Natural killer cell treated with Interleukin-12 subunit alpha and Interleukin-12 subunit beta and Interleukin-15 and Interleukin-18, amount 100 ng/mL, for 72 hours (primary cell): ENCODE measurements at places on chromosomes 1 and 21. TPM values are rescaled to one million over a fixed set of nuclear protein-coding genes. Genes with fewer than 3 reads are reported as not detected.

- no peak for DNase-seq
Observed at GRCh38 chr1:174068000-174068399, 45.8 kb upstream of the RC3H1 start.

- no peak for DNase-seq
Observed at GRCh38 chr1:201593200-201593921, 54.4 kb downstream of the NAV1 start.

The ANGPTL7 gene
- not detected for total RNA-seq

DNA sequence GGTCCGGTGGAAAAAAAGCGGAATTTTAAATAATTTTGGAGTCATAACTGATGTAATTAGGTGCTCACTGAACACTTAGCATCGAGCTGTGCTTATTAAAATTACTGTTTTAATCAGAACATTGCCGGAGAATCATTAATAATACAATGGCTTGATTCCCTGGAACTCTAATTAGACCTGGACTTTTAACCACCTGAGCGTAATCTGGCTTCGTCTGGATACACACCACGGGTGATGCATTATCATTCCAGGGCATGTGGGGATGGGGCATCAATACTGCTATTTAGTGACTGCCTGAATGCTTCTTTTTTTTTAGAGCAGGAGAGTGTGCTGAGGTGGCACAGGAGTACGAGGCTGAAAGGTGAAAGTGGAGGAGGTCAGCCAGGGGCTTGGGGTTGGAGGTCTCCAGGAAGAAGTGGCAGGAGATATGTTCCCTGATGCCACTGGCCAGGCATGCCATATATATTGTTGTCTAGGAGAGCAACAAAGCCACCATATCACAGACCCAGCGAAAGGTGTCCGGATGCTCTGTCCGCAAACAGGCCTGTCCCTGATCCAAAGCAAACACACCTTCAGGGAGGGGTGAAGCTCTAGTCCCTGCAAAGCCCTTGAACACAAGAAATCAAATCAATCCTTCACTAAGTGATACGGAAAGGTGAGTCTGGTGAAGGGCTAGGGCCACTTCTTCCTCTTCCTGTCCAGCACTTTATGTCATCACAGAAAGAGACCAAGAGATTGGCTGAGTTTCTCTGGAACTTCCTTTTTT lies 125.2 kb downstream of the PLXNA2 start:
- no peak for DNase-seq

DNA sequence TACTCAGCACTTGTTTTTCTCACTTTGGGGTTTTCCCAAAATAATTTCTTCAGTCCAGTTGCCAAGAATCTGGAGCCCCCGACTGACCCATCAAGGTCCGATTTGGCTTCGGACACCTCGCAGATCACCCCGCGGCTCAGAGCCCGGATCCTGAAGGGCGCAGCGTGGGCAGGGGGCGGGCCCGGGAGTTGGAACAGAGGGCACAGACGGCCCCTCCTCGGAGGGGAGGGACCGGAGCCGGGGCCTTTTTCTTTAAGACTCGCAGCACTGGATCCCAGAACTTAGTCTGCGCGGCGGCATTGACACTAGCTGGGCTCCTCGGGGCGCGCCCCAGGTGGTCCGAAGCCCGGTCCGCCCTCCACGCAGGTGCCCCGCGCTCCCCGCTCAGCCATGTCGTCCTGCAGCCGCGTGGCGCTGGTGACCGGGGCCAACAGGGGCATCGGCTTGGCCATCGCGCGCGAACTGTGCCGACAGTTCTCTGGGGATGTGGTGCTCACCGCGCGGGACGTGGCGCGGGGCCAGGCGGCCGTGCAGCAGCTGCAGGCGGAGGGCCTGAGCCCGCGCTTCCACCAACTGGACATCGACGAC lies at the start of gene CBR3:
Gene CBR3, plus strand, starts transcription at position 277 of the 588 bp plus-strand sequence. Its CDS starts 114 bp downstream, at position 391.
- peak; percentile 68 for DNase-seq

- DNase-seq = no peak
Observed at GRCh38 chr1:185284116-185284515, 32.9 kb downstream of the IVNS1ABP start.

GRCh38 chr1:10628685-10629084 lies 153.9 kb downstream of the PEX14 start:
- no peak for DNase-seq

DNA sequence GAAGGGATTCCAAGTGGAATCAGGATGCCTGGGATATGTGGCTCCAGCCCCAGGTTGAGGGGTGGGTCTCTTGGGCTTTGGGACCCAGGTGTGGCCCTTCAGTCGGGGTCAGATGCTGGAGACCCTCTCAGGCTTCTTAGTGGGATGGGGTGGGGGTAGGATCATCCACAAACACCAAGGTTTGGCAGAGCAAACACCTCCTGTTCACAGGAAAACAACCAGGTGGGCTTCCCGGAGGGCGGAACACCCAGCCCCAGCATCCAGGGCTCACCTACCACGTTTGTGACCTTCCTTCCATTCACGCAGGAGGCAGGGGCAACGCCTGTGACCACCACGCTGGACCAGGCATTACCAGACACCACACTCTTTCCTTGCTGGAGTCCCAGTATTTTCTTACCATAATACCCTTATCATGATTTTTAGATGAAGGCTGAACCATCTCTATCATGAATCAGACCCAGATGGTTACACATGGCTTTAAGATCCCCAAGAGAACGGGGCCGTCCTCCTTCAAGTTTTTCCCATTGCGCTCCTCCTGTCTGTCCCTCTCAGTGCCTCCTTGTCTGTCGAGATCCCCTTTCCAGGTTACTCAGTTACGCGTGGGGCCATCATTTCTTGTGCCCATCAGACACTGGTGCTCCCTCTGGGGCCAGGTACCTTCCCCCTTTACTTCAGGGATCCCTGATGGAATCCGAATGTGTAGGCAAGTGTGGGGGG lies 428.2 kb downstream of the NPHP4 start:
- DNase-seq = no peak

GRCh38 chr1:71339238-71339637 lies 258.4 kb upstream of the ZRANB2 start:
- no peak for DNase-seq

DNA sequence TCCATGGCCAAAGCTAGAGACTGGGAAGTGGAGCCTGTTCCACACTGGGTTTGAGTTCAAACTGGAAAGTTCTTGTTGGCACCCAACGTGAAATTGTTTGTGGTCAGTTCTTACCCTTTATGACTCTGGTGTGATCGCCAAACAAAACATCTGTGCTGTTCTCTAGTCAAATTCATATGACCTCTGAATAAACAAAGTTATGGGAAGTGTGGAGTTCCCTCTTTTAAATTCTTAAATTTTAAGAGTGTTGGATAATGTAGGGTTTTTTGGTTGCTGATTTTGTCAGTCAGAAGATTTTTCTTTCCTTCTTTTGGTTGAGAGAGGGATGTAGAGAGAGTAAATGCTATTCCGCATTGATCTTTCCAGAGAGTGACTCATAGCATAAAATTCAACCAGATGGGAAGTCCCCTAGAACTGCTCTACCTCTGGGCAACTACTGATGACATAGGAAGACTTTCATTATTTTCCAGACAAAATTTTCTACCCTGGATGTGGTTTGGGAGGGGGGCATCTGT lies 36.4 kb downstream of the CHML start:
- DNase-seq = no peak

The HLX gene
- total RNA-seq = 3.9 TPM

The FCRLB gene
- 0.42 TPM for total RNA-seq

- DNase-seq = no peak
Observed at GRCh38 chr1:37094302-37094701, 60.0 kb upstream of the GRIK3 start.

DNA sequence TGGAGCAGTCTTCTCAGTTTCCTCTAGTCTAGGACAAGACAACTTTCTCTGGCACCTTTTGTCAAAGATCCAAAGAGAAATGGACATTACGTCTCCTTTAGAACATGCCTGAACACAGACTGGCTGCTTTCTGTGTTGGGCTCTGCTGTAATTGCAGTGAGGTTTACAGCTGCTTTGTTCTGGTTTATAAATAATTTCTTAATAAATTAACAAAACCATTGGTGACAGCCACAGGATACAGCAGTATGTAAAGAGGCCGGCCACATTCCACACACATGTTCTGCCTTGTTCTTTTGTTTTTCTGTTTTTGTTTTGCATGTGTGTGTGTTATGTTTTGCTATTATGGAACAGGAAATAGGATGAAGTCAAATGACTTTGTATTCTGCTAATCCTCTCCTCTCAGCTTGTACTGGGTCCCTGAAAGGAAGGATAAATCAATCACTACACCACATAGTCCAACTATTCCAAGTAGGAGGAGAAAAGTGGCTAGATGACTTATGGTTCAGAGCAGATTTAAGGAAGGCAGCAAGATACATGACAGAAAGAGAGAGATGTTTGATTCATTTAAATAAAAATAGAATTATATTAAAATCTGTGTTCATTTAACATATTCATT lies 161.5 kb upstream of the ESRRG start:
- no peak for DNase-seq

The CYP4Z1 gene
- total RNA-seq = not detected

DNA sequence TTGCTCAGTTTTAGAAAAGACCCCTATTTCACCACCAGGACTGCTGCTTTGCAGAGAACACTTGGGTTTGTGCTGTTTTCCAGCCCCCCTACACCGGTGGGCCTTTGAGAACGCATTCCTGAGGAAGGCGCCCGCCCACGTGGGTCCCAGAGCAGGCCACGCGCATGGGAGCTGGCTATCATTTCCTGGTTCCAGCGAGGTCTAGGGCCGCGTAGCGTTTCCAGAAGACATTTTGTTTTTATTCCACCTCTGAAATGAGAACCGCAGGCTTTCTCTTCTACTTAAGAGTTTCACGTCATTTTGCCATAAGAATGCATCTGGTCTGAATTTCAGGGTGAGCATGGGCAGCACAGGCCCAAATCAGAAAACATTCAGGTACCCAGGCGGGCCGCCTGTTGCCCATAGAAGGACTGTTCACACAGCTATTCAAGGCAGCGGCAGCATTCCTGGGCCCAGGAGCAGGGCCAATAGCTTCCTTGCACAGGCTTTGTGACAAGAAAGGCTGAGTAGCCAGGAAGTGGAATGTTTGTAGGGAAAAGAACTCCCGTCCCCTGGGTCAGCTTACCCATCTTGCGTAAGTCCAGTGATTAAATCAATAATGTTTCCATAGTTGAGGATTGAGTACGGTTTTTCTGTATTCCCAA lies 1.4 kb upstream of the KLHL21 start:
- DNase-seq = no peak

DNA sequence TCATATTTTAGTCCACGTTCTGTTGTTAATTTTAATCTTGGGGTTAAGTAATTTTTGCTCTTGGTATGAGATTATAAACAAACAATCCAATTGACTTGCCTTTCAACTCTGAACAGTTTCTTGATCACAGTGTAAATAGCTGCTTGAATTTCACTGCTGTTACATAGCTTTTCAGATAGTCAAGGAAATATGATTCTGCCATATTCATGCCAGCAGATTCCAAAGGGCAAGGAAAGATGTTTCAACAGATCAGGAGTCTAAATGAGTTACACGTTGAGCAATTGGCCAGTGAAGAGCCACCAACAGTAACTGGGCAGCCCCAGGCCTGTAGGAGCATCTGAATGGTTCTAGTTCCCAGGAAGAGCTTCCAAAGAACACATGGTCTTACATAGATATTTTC lies 93.6 kb downstream of the LEPR start:
- DNase-seq = no peak

DNA sequence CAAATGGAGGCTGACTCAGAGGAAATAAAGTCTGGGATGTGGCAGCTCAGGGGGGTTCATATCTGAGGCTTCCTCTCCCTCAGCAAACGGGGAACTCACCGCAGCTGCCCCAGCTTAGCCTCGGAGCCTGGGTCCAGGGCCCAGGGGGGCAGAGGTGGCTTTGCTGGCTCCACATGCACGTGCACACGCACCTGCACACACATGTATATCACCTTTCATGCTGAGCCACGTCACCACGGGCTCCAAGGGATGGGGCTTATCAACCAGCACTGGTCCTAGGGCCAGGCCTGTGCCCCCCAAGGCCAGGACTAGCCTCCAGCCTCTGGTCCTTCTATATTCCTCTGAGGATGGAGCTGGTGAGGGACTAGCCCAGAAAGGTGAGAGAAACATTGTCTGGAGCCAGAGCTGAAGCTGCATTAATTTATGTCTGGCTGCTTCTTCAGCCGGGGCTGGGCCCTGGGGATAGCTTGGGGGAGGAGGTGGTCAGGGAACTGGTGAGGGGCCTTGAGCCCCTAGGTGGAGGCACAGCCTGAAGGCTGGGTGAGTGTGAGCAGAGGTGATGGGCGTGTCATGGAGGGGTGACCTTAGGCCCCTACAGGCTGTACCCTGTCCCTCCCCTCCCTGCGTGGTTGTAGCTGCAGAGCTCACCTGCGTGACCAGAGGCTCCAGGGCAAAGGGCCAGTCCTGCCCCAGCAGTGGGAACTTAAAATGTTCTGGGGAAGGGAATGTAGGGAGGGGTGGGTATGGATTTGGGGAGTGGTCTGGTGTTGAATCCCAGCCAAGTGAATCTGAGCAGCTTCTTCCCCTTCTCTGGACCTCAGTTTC lies 520.8 kb downstream of the PTPRU start:
- DNase-seq = no peak

The ATAD3C gene
- 0.17 TPM for total RNA-seq

The FMO5 gene
- total RNA-seq = not detected

DNA sequence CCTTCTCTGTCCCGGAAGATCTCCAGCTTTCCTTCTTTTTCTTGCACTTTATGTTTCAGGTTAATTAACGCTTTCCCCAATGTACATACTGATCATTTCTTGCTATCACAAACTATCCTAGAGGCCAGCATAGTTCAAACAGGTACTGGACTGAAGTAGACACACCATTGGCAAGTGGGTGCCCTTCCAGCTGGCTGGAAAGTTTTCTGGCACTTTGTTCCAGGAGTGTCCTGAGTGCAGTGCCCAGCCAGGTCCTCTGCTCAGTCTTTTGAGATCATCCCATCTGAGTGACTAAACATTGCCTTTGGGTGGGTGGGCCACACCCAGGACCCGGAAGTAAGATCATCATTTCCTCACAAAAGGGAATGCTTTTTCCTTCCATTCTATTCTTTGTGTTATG lies 15.0 kb upstream of the DUSP23 start:
- no peak for DNase-seq

The TEDDM1 gene
- total RNA-seq = not detected

DNA sequence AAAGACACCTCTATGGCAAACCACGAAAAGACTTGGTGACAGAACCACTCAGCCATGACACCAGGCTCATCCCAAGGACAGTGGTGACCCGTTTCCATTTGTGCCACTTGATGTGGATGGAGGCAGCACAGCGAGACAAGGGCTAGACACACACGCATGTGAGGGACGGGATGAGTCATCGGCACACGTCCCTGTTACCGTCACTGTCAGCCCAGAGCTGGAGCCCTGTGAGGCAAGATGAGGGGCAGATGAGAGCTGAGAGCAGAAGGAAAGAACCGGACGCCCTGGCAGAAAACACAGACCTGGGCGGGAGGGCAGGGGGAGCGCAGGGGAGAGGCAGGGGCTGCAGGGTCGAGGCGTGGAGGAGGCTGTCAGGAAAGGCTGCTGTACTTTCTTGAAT lies 57.8 kb downstream of the SIK1 start:
- peak; percentile 31 for DNase-seq

The ATP1A2 gene
- total RNA-seq = not detected
